ENCODE measurements at places on chromosomes 12 and 14.

GRCh38 chr12:23555825-23556207 is 393.7 kb downstream of the SOX5 start:
- DNase-seq, result no peak

DNA sequence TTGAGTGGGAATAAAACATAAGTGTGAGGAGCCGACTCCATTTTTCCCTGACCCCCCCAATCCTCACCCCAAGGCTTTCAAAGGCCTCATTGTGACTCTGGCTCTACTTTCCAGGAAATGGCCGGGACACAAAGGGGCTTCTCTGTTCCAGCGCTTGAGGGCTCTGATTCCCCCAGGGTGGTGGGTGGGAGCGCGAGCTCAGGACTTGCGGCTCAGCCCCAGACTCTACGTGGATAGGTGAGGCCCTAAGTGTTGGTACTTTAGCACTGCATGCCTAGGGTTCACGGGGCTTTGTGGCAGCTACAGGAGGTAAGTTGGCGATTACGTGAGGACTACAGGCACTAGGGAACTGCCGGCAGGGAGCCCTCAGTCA is 553 bp downstream of the CNPY2 start:
- DNase-seq, result no peak

- DNase-seq, result no peak
These were observed 15.0 kb downstream of the CEP128 start for GRCh38 chr14:80926397-80927082.

DNA sequence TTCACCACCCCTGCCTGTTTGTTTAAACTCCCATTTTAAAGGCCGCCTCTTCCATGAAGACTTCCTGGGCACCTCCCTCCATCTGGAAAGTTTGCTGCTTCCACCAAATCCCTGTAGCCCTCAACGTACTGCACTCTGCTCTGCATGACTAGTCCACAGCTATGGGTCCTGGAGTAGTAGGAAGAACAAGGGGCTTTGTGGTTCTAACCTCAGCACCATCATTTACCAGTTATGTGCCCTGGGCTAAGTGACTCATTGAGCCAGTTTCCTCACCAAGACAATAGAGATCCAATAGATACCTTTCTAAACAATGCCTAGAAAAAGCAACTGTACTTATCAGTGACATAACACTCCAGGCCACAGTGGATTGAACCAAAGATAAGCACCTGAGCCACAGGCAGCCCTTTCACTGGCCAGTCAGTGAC is 8.5 kb upstream of the LTBP2 start:
- DNase-seq, result peak; percentile 75

GRCh38 chr14:95490727-95491451 is 25.6 kb downstream of the SYNE3 start:
- no peak for DNase-seq

GRCh38 chr12:56449622-56449984 is 377 bp upstream of the TIMELESS start:
- DNase-seq, result no peak

DNA sequence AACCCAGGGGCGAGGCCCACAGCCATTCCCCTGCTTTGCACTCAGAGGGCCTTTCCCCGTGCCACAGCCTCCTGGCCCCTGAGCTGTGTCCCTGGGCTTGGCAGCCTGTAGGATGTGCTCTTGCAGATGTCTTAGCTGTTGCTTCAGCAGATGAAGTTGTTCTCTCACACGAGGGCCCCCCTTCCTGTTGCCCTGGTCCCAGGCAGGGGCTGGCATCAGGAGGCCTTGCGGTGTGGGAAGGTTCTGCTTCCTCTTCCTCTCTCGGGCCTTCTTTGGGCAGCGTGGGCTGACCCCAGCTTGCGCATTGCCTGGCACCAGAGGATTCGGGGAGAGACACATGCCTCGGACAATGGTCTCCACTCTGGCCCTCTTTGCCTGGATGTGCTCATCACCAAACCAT is 12.7 kb downstream of the PROX2 start:
- no peak for DNase-seq

DNA sequence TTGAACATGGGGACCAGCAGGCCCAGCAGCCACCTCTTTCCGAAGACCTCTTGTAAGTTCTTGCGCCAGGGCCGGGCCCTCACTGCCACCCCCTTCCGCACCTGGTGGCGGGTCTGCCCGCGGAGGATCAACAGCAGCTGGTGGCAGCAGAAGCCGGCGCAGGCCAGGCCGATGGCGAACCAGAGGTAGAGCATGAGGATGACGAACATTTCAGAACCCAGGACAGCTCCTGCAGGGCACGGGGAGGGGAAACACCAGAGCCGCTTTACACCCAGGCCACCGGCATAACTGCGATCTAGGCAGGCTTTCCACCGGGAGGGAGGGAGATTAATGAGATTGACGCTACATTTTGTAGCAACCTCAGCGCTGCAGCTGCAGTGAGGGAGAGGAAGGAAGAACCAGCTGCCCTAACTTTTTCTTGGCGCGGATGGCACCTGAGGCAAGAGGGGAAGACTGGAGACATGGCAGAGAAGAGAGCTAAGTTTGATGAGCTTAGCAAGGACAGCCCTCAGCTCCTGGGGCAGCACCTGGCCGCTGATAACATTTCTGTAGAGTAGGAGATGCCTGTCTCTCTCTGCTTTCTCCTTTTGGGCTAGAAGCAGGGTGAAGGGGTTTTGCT is 7.8 kb downstream of the ZDHHC22 start:
- peak; percentile 61 for DNase-seq

- no peak for DNase-seq
These were observed 72.0 kb downstream of the SUDS3 start for GRCh38 chr12:118448341-118448740.

DNA sequence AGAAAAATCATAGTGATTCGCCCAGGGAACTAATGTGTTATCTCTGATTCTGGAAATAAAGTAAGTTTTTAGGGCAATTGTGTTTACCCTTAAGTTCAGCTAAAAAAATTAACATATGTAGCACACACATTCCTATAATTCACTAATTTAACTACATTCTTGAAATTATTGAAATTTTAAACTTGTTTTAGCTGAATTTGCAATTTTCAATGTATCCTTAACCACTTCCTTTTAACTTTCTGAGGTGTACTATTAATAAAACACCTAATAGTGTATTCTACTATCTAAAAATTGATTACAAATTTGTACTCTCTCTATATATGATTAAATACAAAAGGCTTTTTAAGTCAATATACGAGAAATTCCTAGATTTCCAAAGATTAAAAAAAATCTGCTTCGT is 2.2 kb downstream of the KLHL28 start:
- DNase-seq, result no peak

- no peak for DNase-seq
These were observed 28.0 kb downstream of the CEP290 start for GRCh38 chr12:88113871-88114270.

- no peak for DNase-seq
These were observed 60.3 kb upstream of the NTF3 start for GRCh38 chr12:5371631-5372030.

DNA sequence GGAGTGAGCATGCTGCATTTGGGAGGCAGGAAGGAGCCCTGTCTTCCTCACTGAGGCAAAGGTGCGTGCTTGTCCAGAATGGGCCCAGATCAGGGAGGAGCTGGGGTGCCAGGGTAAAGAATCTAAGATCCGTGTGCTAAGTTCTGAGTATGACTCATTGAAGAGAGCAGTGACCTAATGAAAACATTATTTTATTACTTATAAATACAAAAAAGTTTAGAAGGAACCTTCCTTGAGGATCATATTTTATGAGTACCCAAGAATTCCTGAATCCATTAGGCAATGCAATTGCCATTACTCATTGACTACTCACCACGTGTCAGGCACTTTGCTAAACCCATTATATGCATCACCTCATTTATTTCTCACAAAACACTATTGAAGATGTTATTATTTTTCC is 264.7 kb downstream of the EGLN3 start:
- DNase-seq, result no peak

GRCh38 chr12:1660304-1661187 is 30.3 kb upstream of the ADIPOR2 start:
- DNase-seq, result peak; percentile 34

DNA sequence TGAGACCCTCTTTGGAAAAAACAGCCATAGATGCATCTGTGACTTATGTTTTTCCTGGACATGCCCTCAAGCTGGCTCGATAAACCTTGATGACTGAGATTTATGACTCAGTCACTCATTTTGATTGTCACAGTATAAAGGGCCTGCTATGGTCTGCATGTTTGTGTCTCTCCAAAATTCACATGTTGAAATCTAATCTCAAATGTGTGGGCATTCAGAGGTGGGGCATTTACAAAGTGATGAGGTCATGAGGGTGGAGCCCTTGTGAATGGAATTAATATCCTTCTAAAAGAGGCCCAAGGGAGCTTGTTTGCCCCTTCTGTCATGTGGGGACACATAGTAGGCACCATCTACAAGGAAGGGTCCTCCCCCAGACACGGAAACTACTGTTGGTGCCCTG is 372.9 kb downstream of the APAF1 start:
- DNase-seq, result no peak

DNA sequence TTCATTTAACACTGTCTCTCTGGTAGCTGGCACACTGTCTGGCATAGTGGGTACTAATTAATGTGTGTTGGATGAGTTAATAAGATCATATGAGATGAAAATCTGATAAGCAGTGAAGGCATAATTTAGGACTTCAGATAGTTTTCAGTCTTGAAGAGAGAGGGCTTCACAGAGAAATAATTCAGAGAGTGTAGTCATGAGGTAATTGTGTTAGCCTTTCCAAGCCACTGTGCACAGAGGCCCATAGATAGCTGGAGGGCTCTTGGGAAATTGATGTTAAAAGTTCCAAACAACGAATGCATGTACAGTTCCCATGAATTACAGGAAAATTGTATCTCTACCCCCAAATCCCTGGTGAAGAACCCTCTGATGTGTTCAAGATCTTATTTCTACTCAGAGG is 133.8 kb upstream of the HMGA2 start:
- no peak for DNase-seq

- no peak for DNase-seq
These were observed 14.8 kb downstream of the GUCY2C start for GRCh38 chr12:14681625-14682024.

- DNase-seq, result no peak
These were observed 35.8 kb downstream of the EFCAB11 start for GRCh38 chr14:89918721-89919120.

- no peak for DNase-seq
These were observed 353.1 kb downstream of the NAV3 start for GRCh38 chr12:78183824-78184223.

- DNase-seq, result no peak
These were observed 3.3 kb downstream of the COL2A1 start for GRCh38 chr12:48000878-48001504.
